Kidney tubule cell (primary cell): ENCODE measurements at places on chromosomes 7 and 10.

DNA sequence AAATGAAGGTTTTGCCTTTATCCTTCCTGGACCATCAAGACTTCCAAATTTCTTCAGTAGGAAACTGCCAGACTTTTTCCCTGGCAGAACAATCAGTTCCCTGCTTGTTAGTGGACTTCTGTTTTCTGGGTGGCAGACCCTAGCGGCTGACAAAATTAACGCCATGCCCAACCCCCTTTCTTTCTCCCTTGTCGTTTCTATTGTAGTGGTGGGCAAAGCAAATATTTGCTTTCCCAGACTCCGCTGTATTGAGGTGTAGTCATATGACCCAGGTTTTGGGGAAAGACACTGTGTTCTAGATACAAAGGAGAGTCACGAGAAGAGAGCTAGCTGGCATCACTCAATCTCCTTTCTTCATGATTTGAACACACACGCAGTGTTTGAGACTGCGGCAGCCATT, 7.7 kb downstream of the PON2 start:
- DNase-seq: no peak

DNA sequence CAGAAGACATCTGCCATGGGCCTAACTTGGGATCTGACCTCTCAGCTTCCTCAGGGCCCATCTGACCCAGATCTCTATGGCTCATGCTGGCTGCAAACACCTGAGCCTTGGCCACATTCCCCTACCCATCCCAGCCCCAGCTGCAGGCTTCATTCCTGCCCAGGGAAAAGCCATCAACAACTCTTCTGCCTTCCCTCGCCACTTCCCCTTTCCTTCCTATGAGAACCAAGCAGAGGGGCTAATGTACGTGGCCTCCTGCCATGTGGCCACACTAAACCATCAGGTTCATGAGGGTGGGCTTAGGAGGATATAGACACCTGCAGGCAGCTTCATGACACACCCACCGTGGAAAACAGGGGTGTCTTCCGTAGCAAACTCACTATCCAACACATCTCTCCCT, 312.2 kb downstream of the GALNT17 start:
- no peak for DNase-seq

DNA sequence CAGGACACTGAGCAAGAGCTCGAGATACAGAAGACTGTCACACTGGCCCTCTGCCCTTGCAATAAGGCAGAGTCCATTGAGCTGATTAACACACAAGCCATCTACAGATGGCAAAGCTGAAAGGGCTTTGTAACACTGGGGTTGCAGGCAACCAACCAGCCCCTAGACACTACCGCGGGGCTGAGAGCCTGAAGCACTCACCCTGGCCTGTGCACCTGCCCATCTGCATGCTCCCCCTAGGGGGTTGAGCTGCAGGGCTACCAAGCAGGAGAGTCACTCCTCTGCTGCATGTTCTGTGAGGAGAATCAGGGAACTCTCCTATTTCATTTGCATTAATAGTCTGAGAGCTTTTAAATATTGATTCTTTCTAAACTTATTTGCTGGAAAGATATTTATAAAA, 128.1 kb upstream of the VIPR2 start:
- no peak for DNase-seq

- peak; percentile 53 for DNase-seq
Measured at GRCh38 chr10:110007161-110007700, 553 bp upstream of the ADD3 start.

DNA sequence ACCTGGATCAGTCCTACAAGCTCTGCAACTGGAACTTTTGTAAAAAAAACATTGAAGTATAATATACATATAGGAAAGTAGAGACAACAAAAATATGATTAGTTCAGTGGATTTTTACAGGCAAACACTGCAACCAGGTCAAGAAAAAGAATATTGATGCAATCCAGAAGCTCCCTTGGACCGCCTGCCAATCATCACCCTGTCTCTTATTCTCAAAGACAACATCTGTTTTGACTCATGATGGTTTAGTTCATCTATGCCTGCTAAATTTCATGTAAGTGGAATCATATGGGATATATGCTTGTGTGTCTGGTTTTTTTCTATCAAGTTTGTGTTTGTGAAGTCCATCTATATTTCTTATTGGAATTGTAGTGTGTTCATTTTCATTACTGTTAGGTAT, 7.7 kb upstream of the HYCC1 start:
- no peak for DNase-seq

GRCh38 chr7:106493041-106493731, 167.8 kb downstream of the CCDC71L start:
- DNase-seq: peak; percentile 28

DNA sequence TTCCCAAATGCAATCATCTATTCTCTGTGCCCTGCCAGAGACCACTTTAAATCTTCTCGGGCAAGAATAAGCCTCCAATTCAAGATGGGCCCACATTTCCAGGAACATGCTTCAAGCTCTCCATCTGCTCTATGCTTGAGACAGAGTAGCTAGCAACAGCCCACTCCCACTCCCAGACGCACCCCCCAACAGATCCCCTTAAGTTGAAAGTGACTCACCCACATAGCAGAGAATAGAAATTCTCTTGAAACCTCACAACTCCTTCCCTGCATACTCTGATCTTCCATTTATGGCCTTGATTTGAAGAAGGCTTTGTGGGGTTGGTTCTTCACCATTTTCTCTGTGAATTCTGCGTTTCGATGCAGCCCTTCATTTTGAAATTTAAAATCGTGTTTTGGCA, 604.0 kb downstream of the INHBA start:
- DNase-seq: no peak

- DNase-seq: no peak
Measured at GRCh38 chr7:92667816-92668535, 77.8 kb upstream of the FAM133B start.

GRCh38 chr7:41869091-41869490, 166.2 kb upstream of the INHBA start:
- peak; percentile 55 for DNase-seq

DNA sequence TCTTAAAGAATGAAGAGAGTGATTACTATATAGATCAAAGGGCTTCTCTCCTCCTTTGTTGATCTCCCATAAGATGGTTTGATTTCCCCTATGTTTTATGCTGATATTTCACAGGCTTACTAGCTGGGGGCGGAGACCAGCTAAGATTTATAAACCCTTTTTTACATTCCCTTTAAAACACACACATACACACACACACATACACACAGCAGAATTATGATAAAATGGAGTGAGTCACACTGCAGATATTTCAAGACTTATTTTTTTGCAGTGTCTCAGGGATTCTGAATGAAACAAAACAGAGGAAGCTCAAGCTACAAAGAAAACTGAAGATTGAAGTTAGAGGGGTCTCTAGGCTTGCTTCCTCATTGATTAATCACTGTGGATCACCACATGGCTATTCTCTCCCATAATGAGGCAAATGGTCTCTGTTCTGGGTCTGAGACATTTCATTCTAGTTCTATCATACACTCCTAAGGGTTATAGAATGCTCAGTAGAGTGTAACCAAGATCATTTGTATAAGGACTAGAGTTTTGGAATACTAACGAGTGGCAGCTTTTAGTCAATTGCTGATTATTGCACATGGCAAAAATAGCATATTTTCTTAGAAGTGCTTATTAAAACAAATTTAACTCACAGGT, 18.6 kb downstream of the INA start:
- peak; percentile 30 for DNase-seq

DNA sequence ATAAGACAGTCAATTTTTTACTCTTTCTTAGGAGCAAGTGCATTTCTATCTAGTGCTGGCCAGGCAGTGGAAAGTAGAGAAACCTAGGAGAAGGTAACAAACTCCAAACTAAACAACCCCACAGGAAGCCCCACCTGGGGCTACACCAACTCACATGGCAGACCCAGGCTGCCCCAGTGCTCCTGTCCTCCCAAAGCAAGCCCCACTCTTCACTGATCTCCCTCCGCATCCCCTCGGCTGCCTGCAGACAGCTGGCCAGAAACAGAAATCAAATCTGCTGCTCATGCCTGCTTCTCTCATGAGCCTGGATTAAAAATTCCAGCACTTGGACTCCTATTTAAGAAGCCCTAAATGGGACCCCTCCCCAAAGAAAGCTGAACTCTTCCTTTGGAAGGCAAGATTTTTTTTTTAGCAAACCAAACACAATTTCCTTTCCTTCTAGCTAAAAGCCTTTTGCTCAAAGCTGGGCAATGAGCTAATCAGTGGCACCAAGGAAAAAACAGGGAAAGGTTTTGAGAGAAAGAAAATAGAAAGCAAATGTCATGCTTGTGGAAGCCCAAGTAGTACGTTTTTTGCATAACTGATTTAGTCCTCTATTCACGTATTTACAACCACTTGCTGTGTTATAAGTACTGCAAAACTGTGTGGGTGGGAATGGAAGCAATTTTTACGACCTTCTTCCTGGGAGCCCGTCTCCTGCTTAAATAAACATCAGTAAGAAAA, 10.8 kb downstream of the PDE1C start:
- DNase-seq: no peak

DNA sequence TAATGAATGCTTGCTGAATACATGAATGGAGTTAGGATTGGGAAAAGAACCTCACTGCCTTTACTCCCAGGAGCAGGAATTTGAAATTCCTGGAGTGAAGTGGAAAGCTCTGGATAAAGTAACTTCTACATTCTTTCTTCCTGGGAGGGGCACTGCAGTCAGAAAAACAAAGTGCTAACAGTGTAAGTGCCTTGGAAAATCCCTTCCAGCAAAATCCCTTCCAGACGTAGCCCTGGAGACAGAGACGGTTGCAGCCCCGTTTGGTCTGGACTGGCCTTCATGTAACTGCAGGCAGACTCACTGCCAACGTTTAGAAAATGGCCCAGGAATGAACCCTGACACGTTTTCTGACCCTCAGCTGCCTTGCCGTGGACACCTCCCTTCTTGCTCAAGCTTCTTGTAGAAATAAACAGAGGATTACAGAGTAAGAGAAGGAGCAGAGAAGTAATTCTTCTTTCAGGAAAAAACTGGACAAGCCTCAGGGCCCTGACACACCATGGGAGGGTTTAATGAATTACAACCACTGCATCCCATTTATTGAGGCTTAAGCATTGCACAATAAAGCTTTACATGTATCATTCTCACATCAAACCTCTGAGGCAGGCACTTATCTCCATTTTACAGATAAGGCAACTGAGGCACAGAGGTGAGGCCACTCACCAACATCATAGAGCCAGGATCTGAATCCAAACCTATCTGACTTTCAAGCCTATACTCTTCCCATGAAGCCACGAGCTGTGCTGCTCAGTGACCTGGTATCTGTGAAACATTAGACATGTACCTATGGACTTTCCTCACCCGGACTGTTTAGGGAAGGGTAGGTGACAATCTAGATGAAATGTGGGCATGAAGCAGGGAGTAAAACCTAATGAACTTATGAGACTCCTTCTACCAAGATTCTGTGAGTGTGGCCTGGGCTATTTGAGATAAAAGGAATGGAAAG, 7.8 kb downstream of the ITPRIP start:
- DNase-seq: peak; percentile 68

- no peak for DNase-seq
Measured at GRCh38 chr10:100347568-100348195, 649 bp downstream of the SCD start.

- DNase-seq: no peak
Measured at GRCh38 chr10:18737841-18738240, 78.6 kb downstream of the ARL5B start.

GRCh38 chr7:129066290-129067131, 11.6 kb upstream of the TNPO3 start:
- DNase-seq: peak; percentile 30

DNA sequence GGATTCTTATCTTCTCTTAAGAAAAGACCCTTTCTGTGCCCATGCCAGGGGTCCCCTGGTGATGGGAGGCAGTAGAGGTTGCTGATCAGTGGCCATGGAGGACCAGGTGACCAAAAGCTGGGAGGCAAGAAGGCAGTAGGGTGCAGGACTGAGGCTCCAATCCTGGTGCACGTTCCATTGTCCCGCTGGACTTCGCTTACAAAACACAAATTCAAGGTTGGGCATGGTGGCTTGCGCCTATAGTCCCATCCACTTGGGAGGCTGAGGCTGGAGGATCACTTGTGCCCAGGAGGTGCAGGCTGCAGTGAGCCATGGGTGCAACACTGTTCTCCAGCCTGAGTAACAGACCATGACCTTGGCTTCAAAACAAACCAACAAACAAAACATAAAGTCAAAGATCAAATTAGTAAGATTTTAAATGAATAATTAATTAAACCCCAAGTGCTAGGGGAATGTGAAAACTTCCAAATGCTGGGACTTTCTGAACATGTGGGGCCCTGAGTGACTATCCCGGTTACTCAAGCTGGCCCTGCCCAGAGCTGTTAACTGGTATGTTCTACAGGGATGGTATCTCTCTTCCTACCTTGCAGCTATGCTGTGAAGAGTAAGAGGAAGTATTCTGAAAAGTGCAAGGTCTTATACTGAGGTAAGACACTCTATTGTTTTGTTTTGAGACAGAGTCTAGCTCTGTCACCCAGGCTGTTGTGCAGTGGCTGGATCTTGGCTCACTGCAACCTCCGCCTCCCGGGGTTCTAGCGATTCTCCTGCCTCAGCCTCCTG, 97.6 kb downstream of the LYZL2 start:
- DNase-seq: peak; percentile 7

- DNase-seq: no peak
Measured at GRCh38 chr10:124349231-124349995, 69.3 kb downstream of the OAT start.

DNA sequence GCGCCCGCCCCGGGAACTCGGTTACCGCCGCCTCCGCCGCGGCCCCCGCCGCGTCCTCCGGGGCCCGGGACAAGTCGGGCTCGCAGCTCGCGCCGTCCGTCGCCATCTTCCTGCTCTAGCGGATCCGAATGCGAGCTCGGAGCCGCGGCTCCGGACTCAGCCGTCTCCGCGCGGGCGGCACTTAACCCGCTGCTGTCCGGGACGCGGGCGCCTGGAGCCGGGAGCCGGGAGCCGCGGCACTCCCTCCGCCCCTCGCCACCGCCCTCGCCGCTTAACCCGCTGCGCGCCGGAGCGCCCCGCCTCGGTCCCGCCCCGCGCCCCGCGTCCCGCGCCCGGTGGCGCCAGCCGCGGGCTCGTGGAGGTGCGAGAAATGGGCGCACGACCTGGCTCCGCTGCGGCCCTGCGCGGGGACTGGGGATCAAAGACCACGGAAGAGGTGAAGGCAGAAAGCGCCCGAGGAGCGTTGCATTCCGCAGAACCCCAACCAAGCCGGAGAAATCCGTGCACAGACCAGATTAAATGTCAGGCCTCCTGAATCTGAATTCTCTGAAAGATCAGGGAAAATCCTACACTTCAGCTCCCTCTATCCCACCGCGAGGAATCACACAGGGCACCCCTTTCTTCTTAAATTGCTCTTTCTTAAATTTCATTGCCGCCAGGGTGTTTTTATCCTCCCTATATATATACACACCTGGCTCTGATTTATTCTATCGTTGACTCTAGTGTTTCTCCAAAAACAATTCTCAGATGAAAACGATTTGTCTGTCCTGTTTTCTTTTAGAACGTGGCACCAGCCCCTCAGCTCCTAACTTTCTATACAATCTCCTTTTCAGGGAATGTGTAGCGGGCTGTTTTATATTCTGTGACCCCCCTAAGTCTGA, at the start of gene CTTNBP2:
Gene CTTNBP2, minus strand, starts transcription at position 132 of the 881 bp plus-strand sequence. Its CDS starts 26 bp downstream, at position 106.
- DNase-seq: peak; percentile 58

DNA sequence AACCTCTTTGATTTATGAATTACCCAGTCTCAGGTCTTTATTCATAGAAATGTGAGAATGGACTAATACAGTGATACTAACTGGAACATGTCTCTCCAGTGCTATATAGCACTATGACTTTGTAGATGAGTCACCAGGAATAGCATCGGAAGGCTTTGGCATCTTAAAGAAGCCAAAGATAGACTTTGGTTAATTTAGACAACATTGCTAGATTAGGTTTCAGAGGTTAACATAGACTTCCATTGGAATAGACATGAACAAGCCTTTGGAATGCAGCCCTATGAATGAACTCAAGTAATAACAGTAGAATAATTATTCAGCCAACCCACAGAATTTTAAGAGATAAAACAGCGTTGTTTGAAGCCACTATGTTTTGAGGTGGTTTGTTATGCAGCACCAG, 169.2 kb downstream of the HGF start:
- no peak for DNase-seq
